ENCODE measurements at places on chromosomes 13 and 19. TPM values are rescaled to one million over a fixed set of nuclear protein-coding genes. Genes with fewer than 3 reads are reported as not detected.

Gene STARD13
- 78.6 TPM for total RNA-seq

Gene PRTN3
- not detected for total RNA-seq

Gene ZFR2
- total RNA-seq, result not detected

Gene FLT3LG
- total RNA-seq, result not detected

Gene FAM216B
- total RNA-seq, result not detected

DNA sequence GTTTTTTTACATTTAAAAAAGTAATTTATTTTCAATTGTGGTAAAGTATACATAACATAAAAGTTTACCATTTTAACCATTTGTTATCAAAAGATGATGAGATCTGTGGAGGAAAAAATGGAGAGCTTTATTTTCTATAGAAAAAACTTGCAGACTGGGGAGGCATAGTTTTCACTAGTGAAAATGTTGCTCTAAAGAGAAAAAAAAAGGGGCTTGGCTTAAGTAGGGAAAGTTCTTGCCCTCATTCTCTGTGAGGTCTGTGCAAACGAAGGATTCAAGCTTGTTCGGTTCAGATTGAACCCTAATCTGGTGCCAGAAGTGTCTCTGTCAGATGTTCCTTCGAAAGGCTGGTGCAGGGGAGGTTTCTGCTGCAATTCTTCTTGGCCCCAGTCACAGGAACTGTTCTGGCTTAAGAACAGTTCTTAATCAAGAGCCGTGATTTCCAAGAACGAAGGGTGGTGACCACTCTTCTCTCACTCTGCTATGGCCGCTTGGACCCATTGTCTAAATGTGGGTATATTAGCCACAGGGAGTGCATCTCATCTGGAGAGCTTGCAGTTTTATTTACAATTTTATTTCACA, 42.1 kb downstream of the PCCA start:
- no peaks in the 10 kb centered on the region for H3K36me3 ChIP-seq
- DNase-seq, result no peak
- H3K4me3 ChIP-seq, result no peak overlapping the region
- no peaks in the 10 kb centered on the region for H3K27me3 ChIP-seq
- no peaks in the 10 kb centered on the region for H3K4me1 ChIP-seq

GRCh38 chr19:8486661-8487136, 15.7 kb downstream of the PRAM1 start:
- H3K4me1 ChIP-seq, result peaks cover 20% of the 10 kb centered on the region
- H3K4me3 ChIP-seq, result no peak overlapping the region
- peaks cover 98% of the 10 kb centered on the region for H3K36me3 ChIP-seq
- peak overlapping the region; percentile 30 for H3K27ac ChIP-seq
- DNase-seq, result no peak

GRCh38 chr19:38869836-38870607, 8.1 kb downstream of the RINL start:
- peak; percentile 96 for DNase-seq
- peaks cover 8% of the 10 kb centered on the region for H3K4me1 ChIP-seq
- H3K36me3 ChIP-seq, result no peaks in the 10 kb centered on the region
- peak overlapping the region; percentile 49 for H3K4me3 ChIP-seq

DNA sequence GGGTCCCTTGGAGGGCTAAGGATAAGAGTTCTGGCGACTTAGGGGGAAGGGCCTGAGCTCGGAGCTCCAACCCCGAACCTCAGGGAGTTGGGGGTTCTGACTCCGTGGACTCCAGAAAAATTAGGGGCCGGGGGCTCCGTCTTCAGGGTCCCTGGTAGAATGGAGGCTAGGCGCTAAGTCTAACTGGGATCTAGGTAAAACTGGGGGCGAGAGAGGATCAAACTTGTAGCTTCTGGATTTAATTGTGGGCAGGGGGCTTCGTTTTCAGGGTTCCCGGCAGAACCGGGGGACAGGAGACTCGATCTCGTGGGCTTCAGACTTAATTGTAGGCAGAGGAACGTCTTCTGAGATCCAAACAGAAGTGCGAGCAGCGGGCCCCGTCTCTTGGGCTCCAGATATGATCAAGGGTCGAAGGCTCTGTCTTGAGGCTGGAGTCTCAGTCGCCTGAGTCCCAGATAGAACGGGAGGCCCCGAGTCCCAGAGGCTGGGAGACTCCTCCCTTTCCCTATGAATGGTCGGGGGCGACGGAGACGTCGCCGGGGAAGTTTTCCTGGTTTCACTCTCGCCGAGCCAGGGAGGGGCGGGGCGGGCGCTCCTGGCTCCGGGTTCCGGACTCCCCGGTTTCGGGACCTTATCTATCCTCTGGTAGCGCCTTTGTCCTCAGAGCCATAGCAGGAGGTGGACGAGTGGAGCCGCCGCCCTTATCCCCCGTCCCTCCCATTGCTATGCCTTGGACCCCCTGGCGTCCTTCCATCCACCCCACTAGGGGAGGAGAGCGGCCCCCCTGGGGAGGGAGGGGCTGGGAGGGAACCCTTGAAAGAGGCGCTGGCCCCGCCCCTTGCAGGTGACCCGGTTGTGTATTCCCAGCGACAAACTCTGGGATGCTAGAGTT, 1.3 kb downstream of the NECTIN2 start:
- peaks cover 73% of the 10 kb centered on the region for H3K4me1 ChIP-seq
- peak; percentile 94 for DNase-seq
- peak overlapping the region; percentile 99 for H3K27ac ChIP-seq
- H3K27me3 ChIP-seq, result no peaks in the 10 kb centered on the region
- H3K36me3 ChIP-seq, result no peaks in the 10 kb centered on the region

DNA sequence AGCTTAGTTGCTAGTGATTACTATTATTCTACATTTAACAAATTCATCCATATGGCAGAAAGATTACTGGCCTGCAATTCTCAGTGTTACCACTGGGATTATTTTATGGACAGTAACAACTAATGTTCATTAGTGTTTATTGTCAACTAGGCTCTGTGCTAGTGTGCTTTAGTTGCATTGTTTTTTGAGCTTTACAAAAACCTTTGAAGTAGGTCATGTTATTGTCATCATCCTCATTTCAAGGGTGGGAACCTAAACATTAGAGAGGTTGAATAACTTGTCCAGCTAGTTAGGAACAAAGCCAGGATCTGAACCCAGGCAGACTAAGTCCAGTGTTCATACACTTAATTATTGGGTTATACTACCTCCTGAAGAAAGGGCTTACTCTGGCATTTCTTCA, 27.8 kb upstream of the TDRD3 start:
- no peaks in the 10 kb centered on the region for H3K36me3 ChIP-seq
- H3K4me3 ChIP-seq, result no peak overlapping the region
- H3K27ac ChIP-seq, result no peak overlapping the region
- H3K27me3 ChIP-seq, result no peaks in the 10 kb centered on the region

DNA sequence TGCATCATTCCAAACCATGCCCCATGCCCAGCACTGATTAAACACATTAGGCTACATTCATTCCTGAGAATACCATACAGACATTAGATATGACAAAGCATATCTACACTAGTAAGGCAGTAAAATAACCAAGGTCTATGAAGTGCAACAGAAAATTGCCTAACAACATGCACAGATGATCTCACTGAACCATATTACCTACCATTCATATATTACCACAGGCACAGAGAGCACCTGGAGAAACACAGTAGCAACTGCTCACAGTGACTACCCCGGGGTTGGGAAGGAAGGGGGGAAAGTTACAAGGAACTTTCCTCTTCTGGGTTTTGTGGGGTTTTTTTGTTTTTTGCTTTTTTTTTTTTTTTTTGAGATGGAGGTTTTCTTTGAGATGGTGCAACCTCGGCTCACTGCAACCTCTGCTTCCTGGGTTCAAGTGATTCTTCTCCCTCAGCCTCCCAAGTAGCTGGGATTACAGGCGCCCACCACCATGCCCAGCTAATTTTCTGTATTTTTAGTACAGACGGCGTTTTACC, 669.6 kb downstream of the UQCRFS1 start:
- H3K27me3 ChIP-seq, result no peaks in the 10 kb centered on the region
- no peaks in the 10 kb centered on the region for H3K36me3 ChIP-seq
- DNase-seq, result no peak
- H3K27ac ChIP-seq, result no peak overlapping the region
- H3K4me1 ChIP-seq, result no peaks in the 10 kb centered on the region

- peak; percentile 99 for DNase-seq
- peak overlapping the region; percentile 80 for H3K27ac ChIP-seq
- no peaks in the 10 kb centered on the region for H3K27me3 ChIP-seq
Measured at GRCh38 chr19:45902651-45903625, 525 bp upstream of the MYPOP start.

- H3K36me3 ChIP-seq, result no peaks in the 10 kb centered on the region
- DNase-seq, result no peak
Measured at GRCh38 chr13:40706439-40706838, 40.0 kb upstream of the FOXO1 start.

- no peaks in the 10 kb centered on the region for H3K4me1 ChIP-seq
- H3K36me3 ChIP-seq, result no peaks in the 10 kb centered on the region
- H3K4me3 ChIP-seq, result no peak overlapping the region
- no peak for DNase-seq
Measured at GRCh38 chr19:51318687-51319648, 7.5 kb downstream of the IGLON5 start.

- no peaks in the 10 kb centered on the region for H3K27me3 ChIP-seq
- H3K4me3 ChIP-seq, result no peak overlapping the region
- peaks cover 78% of the 10 kb centered on the region for H3K36me3 ChIP-seq
- DNase-seq, result no peak
Measured at GRCh38 chr13:19674898-19675297, 41.4 kb downstream of the MPHOSPH8 start.
